Testis (tissue), 5 donors: ENCODE measurements at places on chromosomes 13 and 19. TPM values are rescaled to one million over a fixed set of nuclear protein-coding genes. Genes with fewer than 3 reads are reported as not detected.

The ZNF614 gene
- total RNA-seq = 13.9 TPM

The LGALS4 gene
- 1.9 TPM for total RNA-seq

The SELENOV gene
- total RNA-seq = 10.8 TPM

The ATP8B3 gene
- total RNA-seq = 33.2 TPM

The RNF113B gene
- 33.6 TPM for total RNA-seq

The ENOX1 gene
- 11.5 TPM for total RNA-seq

The ETV2 gene
- total RNA-seq = 4.8 TPM

The CTU1 gene
- total RNA-seq = 17.6 TPM

The FUT1 gene
- total RNA-seq = 2.0 TPM

The ZNF737 gene
- total RNA-seq = 13.6 TPM

The MKNK2 gene
- total RNA-seq = 93.0 TPM

The ZNF558 gene
- total RNA-seq = 37.0 TPM

The SLITRK5 gene
- 0.31 TPM for total RNA-seq
